ENCODE measurements at places on chromosomes 11 and 22. TPM values are rescaled to one million over a fixed set of nuclear protein-coding genes. Genes with fewer than 3 reads are reported as not detected.
A peak's percentile ranks its signal among the peaks of the same experiment; 100 is the strongest.

DNA sequence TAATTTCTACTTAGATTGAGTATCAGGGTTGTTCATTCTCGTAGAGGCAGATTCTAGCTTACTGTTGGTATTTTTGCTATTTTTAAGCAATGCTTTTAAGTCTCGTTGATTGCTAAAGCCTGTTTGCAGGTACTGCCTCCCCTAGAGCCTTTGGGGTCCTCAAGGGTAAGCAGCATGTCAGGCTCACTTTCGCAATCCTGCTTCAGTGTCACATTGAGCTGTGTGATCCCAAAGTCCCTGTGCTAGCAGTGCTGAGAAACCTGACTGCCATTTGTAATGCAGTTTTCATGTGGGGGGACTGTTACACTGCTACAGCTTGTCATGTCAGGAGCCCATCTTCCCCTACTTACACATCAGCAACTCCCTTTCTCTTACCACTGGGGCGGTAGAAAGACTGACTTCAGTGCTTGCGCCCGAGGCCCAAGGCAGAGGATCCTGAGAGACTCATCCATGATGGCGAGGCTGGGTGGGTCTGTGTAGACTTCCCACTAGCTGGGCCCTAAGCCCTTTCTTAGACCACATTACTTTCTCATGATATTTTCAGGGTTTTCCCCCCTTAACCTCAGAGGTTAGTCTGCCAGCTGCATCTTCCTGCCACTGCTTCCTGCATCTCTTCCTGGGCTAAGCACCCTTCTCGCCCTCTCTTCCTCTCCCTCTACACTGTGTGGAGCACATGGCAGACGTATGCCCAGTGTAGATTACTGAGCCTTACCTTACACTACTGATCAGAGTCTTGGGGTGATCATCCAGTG is 40.8 kb upstream of the ST14 start:
- H3K4me1 ChIP-seq = peaks cover 7% of the 10 kb centered on the region
- H3K36me3 ChIP-seq = peaks cover 97% of the 10 kb centered on the region
- no peak for DNase-seq
- no peak overlapping the region for H3K4me3 ChIP-seq

DNA sequence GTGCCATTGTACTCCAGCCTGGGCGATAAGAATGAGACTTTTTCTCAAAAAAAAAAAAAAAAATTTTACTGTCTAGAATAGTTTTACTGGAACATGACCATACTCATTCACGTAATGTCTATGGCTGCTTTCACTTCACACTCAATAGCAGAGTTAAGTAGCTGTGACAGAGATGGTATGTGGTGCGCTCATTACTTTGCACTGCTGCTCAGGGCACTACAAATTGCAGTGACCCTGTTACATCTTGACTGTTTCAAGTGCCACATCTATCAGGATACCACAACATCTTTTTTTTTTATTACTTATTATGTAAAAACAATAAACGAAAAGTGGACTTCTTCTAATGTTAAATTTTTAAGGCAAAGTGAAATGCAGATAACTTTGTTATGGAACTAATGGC is 110.3 kb downstream of the ARHGAP20 start:
- no peak overlapping the region for H3K4me3 ChIP-seq
- H3K4me1 ChIP-seq = no peaks in the 10 kb centered on the region
- H3K27ac ChIP-seq = no peak overlapping the region
- H3K36me3 ChIP-seq = no peaks in the 10 kb centered on the region
- no peak for DNase-seq

- no peak overlapping the region for H3K4me3 ChIP-seq
- peaks cover 76% of the 10 kb centered on the region for H3K36me3 ChIP-seq
- H3K27ac ChIP-seq = no peak overlapping the region
- DNase-seq = no peak
- no peaks in the 10 kb centered on the region for H3K4me1 ChIP-seq
These were observed 11.7 kb downstream of the FADS1 start for GRCh38 chr11:61805146-61805545.

- peaks cover 9% of the 10 kb centered on the region for H3K4me1 ChIP-seq
- peak; percentile 85 for DNase-seq
- peak overlapping the region; percentile 88 for H3K4me3 ChIP-seq
- peak overlapping the region; percentile 90 for H3K27ac ChIP-seq
- H3K27me3 ChIP-seq = peaks cover 35% of the 10 kb centered on the region
These were observed 1.4 kb downstream of the MDK start for GRCh38 chr11:46382646-46383403.

- H3K27ac ChIP-seq = no peak overlapping the region
- H3K4me1 ChIP-seq = peaks cover 6% of the 10 kb centered on the region
- DNase-seq = no peak
- no peak overlapping the region for H3K4me3 ChIP-seq
These were observed 108.9 kb upstream of the DDI1 start for GRCh38 chr11:103927535-103927934.

DNA sequence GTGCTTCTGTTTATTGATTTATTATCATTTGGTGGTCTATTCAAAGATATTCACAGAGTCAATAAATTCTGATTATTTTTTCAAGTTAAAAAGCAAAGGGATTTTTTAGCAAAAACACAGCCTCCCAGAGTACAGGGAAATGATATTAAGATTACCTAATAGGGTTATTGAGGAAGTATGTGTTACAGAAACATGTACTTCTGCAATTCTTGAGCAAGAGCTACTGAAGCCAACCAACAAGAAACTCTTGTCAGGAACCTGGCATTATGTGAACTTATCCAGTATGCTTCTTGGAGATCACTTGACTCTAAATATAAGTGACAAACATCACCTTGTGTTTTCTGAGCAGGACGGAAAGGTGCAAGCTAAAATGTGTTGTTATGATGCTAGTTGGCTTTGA is 42.0 kb upstream of the CARD18 start:
- no peaks in the 10 kb centered on the region for H3K27me3 ChIP-seq
- no peaks in the 10 kb centered on the region for H3K4me1 ChIP-seq
- H3K36me3 ChIP-seq = no peaks in the 10 kb centered on the region
- no peak for DNase-seq

GRCh38 chr22:42613872-42614301 is 796 bp downstream of the POLDIP3 start:
- H3K27me3 ChIP-seq = no peaks in the 10 kb centered on the region
- peaks cover 5% of the 10 kb centered on the region for H3K4me1 ChIP-seq
- H3K4me3 ChIP-seq = peak overlapping the region; percentile 89
- H3K27ac ChIP-seq = peak overlapping the region; percentile 100
- DNase-seq = no peak
- H3K36me3 ChIP-seq = peaks cover 37% of the 10 kb centered on the region

DNA sequence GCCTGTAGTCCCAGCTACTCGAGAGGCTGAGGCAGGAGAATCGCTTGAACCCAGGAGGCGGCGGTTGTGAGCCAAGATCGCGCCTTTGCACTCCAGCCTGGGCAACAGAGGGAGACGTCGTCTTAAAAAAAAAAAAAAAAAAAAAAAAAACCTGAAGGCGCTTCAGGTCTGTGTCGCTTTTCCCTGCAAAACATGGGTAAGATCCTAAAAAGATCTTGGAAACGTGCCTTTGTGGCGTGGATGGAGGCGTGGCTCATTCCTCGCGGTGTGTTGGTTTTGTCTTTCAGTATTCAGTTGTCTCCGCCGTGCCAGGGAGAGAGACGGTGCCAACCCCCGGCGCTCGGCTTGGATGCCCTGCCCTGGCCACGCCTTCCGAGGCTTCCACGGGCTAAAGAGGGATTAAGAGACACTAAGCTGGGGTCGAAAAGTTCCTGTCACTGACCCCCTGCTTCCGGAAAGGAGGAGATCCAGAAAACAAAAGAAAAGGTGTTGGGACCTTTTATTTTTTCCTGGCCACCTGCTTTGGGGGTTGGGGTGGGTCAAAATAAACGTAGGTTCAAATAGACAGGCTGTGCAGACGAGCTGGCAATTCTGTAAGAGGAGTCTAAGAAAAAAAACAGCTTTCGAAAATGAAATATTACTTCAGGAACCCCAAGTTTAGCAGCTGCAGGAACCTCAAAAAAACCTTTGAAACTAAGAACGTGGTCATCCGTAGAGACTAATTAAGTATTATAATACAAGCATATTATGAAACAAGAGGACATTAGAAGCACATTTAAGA is 1.1 kb upstream of the SLC35F2 start:
- H3K27me3 ChIP-seq = no peaks in the 10 kb centered on the region
- DNase-seq = peak; percentile 75
- H3K4me3 ChIP-seq = peak overlapping the region; percentile 82
- H3K36me3 ChIP-seq = no peaks in the 10 kb centered on the region

DNA sequence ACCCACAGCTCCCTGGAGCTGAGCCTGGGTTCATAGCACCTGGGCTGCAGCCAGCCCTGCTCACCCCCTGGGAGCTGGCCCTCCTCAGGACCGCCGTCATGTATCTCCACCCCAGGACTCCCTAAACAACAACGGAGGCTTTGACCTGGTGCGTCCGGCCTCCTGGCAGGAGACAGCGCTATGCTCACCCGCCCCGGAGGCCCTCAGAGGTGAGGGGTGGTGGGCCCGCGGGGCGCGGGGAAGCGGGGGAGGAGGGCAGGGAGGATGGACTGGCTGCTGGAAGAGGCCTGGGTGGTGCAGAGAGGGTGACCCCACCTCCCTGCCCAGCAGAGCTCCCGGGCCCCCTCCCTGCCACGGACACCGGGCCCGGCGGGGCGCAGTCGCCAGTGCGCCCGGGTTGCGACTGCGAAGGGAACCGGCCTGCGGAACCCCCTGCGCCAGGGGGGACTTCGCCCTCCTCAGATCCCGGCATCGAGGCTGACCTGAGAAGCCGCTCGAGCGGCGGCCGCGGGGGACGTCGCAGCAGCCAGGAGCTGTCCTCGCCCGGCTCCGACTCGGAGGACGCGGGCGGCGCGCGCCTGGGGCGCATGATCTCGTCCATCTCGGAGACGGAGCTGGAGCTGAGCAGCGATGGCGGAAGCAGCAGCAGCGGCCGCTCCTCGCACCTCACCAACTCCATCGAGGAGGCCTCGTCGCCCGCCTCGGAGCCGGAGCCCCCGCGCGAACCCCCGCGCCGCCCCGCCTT is 3.1 kb downstream of the MAPK8IP2 start:
- peaks cover 86% of the 10 kb centered on the region for H3K27me3 ChIP-seq
- DNase-seq = peak; percentile 51
- H3K4me1 ChIP-seq = no peaks in the 10 kb centered on the region
- H3K27ac ChIP-seq = no peak overlapping the region
- no peaks in the 10 kb centered on the region for H3K36me3 ChIP-seq

GRCh38 chr22:27809226-27809603 is 7.7 kb upstream of the MN1 start:
- H3K36me3 ChIP-seq = no peaks in the 10 kb centered on the region
- DNase-seq = peak; percentile 80
- peaks cover 16% of the 10 kb centered on the region for H3K4me1 ChIP-seq

GRCh38 chr11:104033134-104033533 is 3.3 kb upstream of the DDI1 start:
- H3K27me3 ChIP-seq = no peaks in the 10 kb centered on the region
- H3K4me1 ChIP-seq = no peaks in the 10 kb centered on the region
- no peak for DNase-seq
- H3K4me3 ChIP-seq = no peak overlapping the region

- peak; percentile 87 for DNase-seq
- no peak overlapping the region for H3K4me3 ChIP-seq
- no peaks in the 10 kb centered on the region for H3K36me3 ChIP-seq
- no peak overlapping the region for H3K27ac ChIP-seq
These were observed 557.2 kb downstream of the BUD13 start for GRCh38 chr11:116215471-116216113.

DNA sequence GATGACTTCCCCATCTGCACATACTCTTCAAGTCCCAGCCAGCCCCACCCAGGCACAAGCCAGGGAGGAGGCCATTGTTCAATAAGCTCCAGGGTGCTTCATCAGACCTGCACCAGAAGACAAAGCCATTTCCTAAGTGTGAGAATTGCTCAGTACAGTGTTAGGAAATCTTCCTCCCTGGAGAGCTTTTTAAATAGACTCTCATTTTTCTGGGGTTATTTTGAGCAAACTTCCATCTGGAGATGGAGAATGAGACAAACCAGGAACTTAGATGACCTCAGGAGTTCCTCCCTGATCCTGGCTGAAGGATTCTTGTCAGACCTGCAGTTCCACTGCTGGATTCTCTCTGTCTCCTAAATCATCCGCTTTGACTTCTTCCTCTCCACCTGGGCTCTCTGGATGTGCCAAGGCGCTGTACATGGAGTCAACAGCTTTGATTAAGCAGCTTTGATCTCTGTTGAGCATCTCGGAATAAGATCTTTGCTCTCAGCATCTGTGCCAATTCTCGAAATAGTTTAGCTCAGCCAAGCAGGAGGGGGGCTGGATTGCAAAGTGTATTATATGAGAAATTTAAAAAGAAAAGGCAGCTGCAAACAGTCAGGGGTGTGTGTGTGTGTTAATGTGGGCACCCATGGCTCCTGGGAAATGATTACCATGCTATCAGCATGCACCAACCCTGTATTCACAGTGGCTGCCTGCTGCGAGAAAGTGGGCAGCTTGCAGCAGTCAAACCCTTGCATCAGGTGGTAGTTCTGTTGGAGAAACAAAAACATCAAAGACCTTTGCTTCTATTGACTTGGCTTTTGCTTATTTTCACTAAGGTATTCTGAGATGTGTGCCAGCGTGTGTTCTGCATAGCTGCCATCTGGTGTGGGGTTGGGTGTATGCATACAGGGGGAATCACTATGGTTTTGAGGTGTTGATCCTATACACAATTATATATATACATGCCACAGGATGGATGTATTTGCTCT is 70.2 kb upstream of the NAV2 start:
- no peak for DNase-seq
- H3K27ac ChIP-seq = no peak overlapping the region
- H3K4me3 ChIP-seq = no peak overlapping the region
- no peaks in the 10 kb centered on the region for H3K27me3 ChIP-seq
- H3K36me3 ChIP-seq = no peaks in the 10 kb centered on the region

DNA sequence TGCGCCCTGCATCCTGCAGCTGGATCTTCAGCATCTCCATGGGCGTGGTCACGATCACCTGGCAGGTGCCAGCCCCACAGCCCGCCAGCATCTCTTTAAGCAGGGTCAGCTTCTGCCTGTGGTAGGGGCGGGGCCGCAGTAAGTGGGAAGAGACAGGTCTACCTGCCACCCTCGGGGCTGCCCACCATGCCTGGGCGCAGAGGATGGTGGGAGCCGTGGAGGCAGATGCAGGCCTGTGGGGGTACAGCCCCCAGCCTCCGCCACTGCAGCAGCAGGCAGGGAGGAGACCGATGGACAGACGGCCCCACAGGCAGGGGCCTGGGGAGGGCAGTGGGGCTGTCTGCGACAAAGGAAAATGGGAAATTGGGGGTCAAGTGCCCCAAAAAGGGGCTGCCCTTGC is 3.0 kb upstream of the CEND1 start:
- no peak overlapping the region for H3K27ac ChIP-seq
- H3K4me3 ChIP-seq = no peak overlapping the region
- H3K4me1 ChIP-seq = peaks cover 4% of the 10 kb centered on the region
- no peaks in the 10 kb centered on the region for H3K27me3 ChIP-seq

GRCh38 chr11:125929445-125930075 is 16.3 kb upstream of the VSIG10L2 start:
- H3K4me1 ChIP-seq = peaks cover 2% of the 10 kb centered on the region
- H3K36me3 ChIP-seq = no peaks in the 10 kb centered on the region
- DNase-seq = no peak
- H3K4me3 ChIP-seq = no peak overlapping the region

DERL3 gene
- total RNA-seq = 5.8 TPM

SHISAL1 gene
- 0.95 TPM for total RNA-seq

GPR83 gene
- total RNA-seq = 0.35 TPM

OR5D13 gene
- total RNA-seq = not detected

KMT2A gene
- total RNA-seq = 78.8 TPM

GPR137 gene
- total RNA-seq = 56.1 TPM

Measured in endodermal cell (in vitro differentiated cells).